ENCODE measurements at places on chromosomes 2 and 18. TPM values are rescaled to one million over a fixed set of nuclear protein-coding genes. Genes with fewer than 3 reads are reported as not detected.
A peak's percentile ranks its signal among the peaks of the same experiment; 100 is the strongest.

Gene GALNT14
- total RNA-seq, result 2.1 TPM

Gene GPC1
- total RNA-seq, result 252 TPM

Gene ANKRD23
- total RNA-seq, result 2.5 TPM

Gene COLEC11
- total RNA-seq, result not detected

Gene IL36G
- total RNA-seq, result not detected

Gene C2orf72
- total RNA-seq, result 0.84 TPM

Gene SCYGR6
- total RNA-seq, result not detected

Gene ITGB1BP1
- 126 TPM for total RNA-seq

GRCh38 chr2:43294973-43295603, 68.7 kb upstream of the ZFP36L2 start:
- no peak for DNase-seq
- no peak overlapping the region for H3K4me3 ChIP-seq
- H3K4me1 ChIP-seq, result peaks cover 14% of the 10 kb centered on the region
- no peaks in the 10 kb centered on the region for H3K36me3 ChIP-seq
- no peaks in the 10 kb centered on the region for H3K27me3 ChIP-seq
- H3K27ac ChIP-seq, result no peak overlapping the region

DNA sequence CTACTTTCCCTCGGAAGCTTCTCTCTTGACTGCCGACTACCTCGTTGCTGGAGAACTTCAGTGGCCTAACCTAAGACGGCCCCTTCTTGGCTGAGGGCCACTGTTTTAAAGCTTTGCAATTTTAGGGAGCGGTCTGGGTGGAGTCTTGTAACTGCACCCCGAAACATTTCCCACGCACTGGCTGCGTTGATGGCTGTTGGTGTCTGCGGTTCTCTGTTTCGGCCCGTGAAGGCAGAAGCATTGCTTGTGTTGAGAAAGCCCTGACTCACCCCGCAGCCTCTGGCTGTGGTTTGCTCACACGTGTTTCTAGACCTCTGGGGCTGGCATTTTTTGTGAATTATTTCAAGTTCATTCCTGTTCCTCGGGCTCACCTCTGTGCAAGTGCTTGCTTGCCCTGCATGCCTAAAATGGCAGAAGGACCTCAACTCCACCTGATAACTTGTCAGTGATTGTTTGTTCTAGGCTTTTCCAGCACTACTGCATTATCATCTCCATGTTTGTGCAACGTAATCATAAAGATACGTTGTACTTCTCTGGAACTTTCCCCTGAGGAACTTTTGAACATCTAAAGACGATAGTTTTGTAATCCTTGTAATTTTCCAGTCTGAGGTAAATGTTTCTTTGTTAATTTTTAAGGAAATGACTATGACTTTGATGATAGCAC, 94.2 kb upstream of the DLX2 start:
- H3K4me1 ChIP-seq, result no peaks in the 10 kb centered on the region
- no peaks in the 10 kb centered on the region for H3K36me3 ChIP-seq
- H3K27ac ChIP-seq, result no peak overlapping the region

DNA sequence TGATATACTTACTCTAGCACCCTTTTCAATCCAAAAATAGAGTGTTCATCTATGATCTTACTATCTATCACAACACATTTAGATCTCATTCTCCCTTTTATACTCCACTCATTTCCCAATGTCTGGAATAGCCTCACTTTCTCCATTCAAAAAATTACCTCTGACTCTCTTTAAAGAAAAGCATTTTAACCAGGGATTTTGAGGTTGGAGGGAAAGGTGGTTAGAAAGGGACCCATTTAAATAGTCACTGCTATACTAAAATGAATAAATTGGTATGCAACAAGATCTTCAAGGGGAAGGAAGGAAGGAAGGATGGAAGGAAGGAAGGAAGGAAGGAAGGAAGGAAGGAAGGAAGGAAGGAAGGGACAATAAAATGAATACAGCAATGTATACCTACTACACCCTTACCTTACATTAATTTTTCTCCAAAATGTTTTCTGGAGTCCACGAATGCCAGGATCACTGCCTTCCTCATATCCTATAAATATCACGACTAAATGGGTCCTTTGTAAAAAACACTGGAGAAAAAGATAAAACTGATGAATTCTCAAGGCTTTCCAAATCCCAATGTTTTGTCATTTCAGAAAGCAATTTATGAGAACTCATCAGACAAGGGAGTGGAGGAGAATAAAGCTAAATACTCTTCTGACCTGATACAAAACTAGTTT, 202.7 kb downstream of the ZEB2 start:
- H3K36me3 ChIP-seq, result no peaks in the 10 kb centered on the region
- no peak overlapping the region for H3K4me3 ChIP-seq
- H3K4me1 ChIP-seq, result peaks cover 3% of the 10 kb centered on the region
- no peak overlapping the region for H3K27ac ChIP-seq
- no peaks in the 10 kb centered on the region for H3K27me3 ChIP-seq

DNA sequence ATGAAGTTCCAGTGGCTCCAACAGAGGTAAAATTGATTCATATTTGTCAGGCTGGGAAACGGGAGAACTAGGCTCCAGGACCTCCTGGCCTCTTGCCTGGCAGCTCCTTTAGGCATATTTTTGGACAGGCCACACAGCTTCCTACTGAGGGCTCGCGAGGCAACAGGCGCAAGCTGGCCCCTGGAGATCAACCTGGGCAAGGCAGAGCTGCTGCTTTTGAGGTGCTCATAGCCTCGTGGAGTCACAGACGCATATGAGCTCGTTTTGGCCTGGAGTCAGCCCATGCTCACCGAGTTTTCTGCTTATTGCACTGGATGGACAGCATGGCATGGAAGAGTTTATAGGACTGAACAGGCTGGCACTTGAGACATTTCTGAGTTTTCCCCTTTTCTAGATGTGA, 97.7 kb downstream of the CAPN13 start:
- no peak overlapping the region for H3K27ac ChIP-seq
- no peak for DNase-seq
- no peaks in the 10 kb centered on the region for H3K4me1 ChIP-seq
- no peaks in the 10 kb centered on the region for H3K27me3 ChIP-seq
- no peaks in the 10 kb centered on the region for H3K36me3 ChIP-seq

- DNase-seq, result no peak
- H3K27me3 ChIP-seq, result no peaks in the 10 kb centered on the region
- H3K27ac ChIP-seq, result no peak overlapping the region
- no peaks in the 10 kb centered on the region for H3K4me1 ChIP-seq
Measured at GRCh38 chr2:74873678-74874640, 40.0 kb downstream of the HK2 start.

- peak; percentile 52 for DNase-seq
- H3K4me3 ChIP-seq, result no peak overlapping the region
- H3K27me3 ChIP-seq, result no peaks in the 10 kb centered on the region
Measured at GRCh38 chr2:222797261-222797660, 63.6 kb upstream of the ACSL3 start.

- DNase-seq, result peak; percentile 47
- no peak overlapping the region for H3K4me3 ChIP-seq
- H3K27me3 ChIP-seq, result no peaks in the 10 kb centered on the region
- no peaks in the 10 kb centered on the region for H3K36me3 ChIP-seq
- H3K4me1 ChIP-seq, result peaks cover 18% of the 10 kb centered on the region
- H3K27ac ChIP-seq, result no peak overlapping the region
Measured at GRCh38 chr2:235709124-235709813, 215.4 kb downstream of the AGAP1 start.

DNA sequence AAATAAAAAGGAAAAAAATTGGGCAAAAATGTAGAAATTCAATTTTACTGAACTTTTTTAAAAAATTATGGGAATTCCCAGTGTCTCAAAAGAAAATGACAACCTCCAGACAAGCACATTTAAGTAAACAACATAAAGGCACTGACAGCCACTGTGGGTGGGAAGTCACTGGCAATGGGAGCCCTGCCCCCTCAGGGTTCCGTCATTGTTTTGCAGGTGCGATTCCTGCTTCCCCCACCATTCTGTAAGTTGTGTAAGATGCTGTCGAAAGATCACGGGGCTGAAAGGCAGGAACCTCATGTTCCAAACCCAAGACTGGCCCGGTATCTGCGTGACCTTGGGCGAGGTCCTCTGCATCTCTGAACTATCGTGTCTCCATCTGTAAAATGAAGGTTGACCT, 15.8 kb upstream of the ASPRV1 start:
- no peaks in the 10 kb centered on the region for H3K36me3 ChIP-seq
- H3K4me1 ChIP-seq, result no peaks in the 10 kb centered on the region
- no peak overlapping the region for H3K27ac ChIP-seq
- peaks cover 2% of the 10 kb centered on the region for H3K27me3 ChIP-seq

DNA sequence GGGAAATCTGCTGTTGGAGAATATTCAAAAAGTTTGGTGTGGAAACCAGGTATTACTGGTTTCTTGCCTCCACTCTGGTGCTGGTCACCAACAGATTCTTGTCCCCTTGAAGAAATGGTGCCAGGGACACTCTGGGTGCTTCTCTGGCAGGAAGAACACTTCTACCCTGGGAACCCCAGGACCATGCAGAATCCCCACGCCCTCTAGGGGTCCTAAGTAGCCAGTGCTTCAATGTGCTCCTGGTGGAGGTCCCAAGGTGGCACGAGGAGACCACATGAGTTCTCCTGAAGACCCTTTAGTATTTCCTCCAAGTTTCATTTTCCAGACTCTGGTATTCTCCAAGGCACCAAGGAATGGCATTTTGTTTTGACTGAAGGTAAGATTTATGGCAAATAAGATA, 380.6 kb downstream of the TSN start:
- DNase-seq, result no peak
- no peak overlapping the region for H3K4me3 ChIP-seq
- H3K36me3 ChIP-seq, result no peaks in the 10 kb centered on the region
- H3K27ac ChIP-seq, result no peak overlapping the region

GRCh38 chr2:188122985-188123384, 168.7 kb upstream of the GULP1 start:
- DNase-seq, result peak; percentile 10
- no peaks in the 10 kb centered on the region for H3K4me1 ChIP-seq
- H3K27me3 ChIP-seq, result no peaks in the 10 kb centered on the region
- H3K36me3 ChIP-seq, result no peaks in the 10 kb centered on the region
- H3K27ac ChIP-seq, result no peak overlapping the region

DNA sequence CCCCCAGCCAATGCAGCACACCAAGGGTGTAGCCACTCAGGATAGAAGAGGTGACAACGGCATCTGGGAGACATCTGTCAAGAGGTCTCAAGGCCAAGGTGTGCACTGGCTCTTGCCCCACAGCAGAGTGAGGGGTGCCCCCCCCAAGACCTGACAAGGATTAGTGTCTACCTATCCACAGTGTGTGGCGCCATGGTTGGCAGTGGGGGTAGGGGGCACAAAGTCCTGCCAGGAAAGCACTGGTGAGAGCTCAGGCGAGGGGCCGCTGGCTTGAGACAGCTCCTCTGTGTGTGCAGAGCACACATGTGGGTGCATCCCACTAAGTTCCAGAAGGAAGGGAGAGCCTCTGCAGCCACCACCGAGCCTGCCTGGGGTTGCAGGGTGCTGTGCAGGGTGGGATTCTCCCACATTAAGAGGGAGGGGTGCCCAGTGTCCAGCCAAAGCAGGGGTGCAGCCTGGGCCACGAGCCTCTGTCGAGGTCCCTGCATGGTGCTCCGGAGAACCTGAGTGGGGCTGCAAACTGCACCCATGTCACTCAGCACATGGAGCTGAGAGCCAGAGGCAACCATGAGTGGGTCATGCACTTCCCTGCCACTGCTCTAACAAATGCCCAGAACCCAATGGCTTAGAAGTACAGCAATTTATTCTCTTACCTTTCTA, 311.2 kb upstream of the HDAC4 start:
- H3K4me1 ChIP-seq, result no peaks in the 10 kb centered on the region
- DNase-seq, result no peak
- no peak overlapping the region for H3K27ac ChIP-seq
- H3K4me3 ChIP-seq, result no peak overlapping the region
- H3K27me3 ChIP-seq, result no peaks in the 10 kb centered on the region

GRCh38 chr2:17652681-17653394, 100.8 kb downstream of the SMC6 start:
- no peak overlapping the region for H3K4me3 ChIP-seq
- H3K27ac ChIP-seq, result no peak overlapping the region
- no peaks in the 10 kb centered on the region for H3K27me3 ChIP-seq
- peaks cover 4% of the 10 kb centered on the region for H3K36me3 ChIP-seq
- peak; percentile 35 for DNase-seq

DNA sequence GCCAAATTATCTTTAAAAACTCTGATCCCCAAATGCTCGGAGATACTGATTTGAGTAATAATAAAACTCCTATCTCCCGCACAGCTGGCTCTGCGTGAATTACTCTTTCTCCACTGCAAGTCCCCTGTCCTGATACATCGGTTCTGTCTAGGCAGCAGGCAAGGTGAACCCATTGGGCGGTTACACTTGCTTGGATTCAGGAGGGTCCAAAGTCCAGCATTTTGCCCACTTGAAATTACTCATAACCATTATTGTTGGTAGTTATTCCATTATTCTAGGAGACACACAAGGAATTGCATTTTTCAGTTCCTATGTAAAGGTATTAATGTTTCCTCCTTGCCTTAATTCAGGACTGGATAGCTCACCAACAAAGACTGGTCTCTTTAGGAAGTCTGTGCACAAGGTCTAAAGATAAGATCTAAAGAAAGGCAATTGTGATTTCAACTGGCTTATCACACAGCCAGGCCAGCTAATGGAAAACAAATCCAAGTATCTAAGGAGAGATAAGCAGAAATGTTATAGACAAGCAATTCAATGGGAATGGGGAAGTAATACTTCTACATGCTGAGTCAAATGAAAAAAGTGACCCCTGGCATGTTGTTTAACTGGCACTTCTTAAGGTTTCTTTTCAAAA, 23.2 kb upstream of the NPC1 start:
- no peak for DNase-seq
- no peak overlapping the region for H3K27ac ChIP-seq
- no peaks in the 10 kb centered on the region for H3K4me1 ChIP-seq

GRCh38 chr18:45349019-45349418, 266.3 kb upstream of the SLC14A2 start:
- no peaks in the 10 kb centered on the region for H3K27me3 ChIP-seq
- H3K4me1 ChIP-seq, result no peaks in the 10 kb centered on the region
- no peak overlapping the region for H3K27ac ChIP-seq
- no peak overlapping the region for H3K4me3 ChIP-seq
- no peaks in the 10 kb centered on the region for H3K36me3 ChIP-seq

GRCh38 chr2:225334514-225334913, 65.0 kb upstream of the NYAP2 start:
- H3K27me3 ChIP-seq, result no peaks in the 10 kb centered on the region
- no peak overlapping the region for H3K4me3 ChIP-seq
- no peaks in the 10 kb centered on the region for H3K36me3 ChIP-seq
- DNase-seq, result peak; percentile 56

DNA sequence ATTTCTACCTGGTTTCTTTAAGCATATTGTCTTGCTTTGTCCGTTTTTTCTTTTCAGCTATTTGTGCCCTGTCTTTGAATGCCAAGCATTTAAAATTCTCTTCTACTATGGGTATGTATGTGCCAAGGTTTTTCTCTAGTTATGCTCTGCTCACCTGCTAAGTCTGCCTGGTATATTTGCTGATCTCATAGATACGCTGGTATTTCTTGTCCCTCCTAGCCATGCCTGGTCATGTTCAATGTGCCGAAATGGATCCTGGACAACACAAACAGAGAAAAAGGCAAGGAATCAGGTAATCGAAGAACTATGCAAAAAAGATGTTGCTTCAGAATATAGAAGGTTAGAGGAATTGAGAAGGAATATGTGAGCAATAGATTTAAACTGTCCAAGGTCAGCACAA, 14.9 kb upstream of the KDM3A start:
- H3K4me3 ChIP-seq, result no peak overlapping the region
- no peaks in the 10 kb centered on the region for H3K36me3 ChIP-seq
- H3K4me1 ChIP-seq, result no peaks in the 10 kb centered on the region
- H3K27me3 ChIP-seq, result peaks cover 12% of the 10 kb centered on the region
- H3K27ac ChIP-seq, result no peak overlapping the region
- DNase-seq, result no peak

- peaks cover 4% of the 10 kb centered on the region for H3K4me1 ChIP-seq
- H3K27me3 ChIP-seq, result no peaks in the 10 kb centered on the region
- no peak for DNase-seq
- no peak overlapping the region for H3K4me3 ChIP-seq
Measured at GRCh38 chr2:96903318-96903717, 33.4 kb upstream of the SEMA4C start.
